CD4-positive, alpha-beta memory T cell (primary cell): ENCODE measurements at places on chromosomes 4 and X.

DNA sequence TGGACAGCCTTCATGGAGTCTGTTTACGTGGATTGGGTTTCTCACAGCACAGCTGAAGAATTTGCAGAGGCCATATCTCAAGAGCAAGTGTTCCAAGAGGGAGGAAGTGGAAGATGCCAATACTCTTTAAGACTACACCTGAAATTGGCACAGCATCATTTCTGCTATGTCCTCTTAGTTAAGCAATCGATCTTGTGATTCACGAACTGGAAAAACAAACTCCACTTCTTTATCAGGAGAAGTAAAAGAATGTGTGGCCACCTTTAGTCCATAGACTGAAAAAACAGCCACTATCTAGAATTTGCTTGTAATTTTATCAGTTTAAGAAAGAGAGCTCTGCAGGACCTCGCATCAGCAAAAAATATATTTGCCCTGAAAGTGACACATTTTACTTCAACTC lies 473.1 kb upstream of the ATOH1 start:
- no peak for DNase-seq

DNA sequence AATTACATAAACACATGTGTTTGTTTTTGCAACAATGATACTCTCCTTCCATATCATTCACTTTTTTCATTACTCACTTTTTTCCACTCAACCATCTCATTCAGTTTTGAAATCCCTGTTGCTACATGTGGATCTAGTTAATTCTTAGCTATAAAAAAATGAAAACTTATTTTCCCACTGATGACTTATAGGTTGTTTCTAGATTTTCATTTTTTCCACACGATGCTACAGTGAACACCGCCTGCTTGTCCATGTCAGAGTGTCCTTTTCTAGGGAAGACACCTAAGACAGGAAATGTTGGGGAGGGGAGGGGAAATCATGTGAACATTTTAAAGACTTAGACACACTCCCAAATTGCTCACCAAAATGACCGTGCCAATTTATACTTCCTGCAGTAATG lies 70.2 kb downstream of the SUPT20HL2 start:
- DNase-seq = no peak

DNA sequence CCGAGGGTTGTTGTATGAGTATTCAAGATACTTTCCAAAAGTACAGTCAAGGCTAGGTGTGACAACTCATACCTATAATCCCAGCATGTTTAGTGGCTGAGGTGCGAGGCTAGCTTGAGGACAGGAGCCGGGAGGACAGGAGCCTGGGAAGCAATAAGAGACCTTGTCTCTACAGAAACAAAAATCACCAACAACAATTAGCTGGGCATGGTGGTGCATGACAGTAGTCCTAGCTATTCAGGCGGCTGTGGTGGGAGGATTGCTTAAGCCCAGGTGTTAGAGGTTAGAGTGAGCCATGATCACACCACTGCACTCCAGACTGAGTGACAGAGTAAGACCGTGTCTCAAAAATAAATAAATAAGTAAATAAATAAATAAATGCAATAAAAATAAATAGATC lies 91.6 kb downstream of the TLL1 start:
- DNase-seq = no peak

DNA sequence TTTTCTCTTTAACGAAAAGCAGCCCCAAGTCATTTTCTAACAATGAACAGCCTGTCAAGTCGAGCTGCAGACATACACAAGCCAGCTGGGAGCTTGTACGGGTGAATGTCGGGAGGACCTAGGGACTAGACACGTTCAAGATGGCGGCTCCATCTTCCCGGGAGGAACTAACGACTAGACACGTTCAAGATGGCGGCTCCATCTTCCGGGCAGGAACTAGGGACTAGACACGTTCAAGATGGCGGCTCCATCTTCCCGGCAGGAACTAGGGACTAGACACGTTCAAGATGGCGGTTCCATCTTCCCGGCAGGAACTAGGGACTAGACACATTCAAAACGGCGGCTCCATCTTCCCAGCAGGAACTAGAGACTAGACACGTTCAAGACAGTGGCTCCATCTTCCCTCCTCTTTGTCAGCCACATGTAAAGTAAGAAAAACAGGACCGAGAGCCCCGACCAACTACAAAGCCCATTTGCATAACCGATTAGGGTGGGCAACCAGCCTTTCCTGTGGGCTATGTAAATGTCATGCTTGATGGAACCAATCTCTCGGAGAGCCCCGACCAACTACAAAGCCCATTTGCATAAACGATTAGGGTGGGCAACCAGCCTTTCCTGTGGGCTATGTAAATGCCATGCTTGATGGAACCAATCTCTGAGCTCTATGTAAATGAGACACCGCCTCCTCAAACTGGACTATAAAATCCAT lies 175.5 kb downstream of the DHRSX start:
- DNase-seq = peak; percentile 52

GRCh38 chr4:15043922-15044321 lies 41.6 kb downstream of the CPEB2 start:
- no peak for DNase-seq

DNA sequence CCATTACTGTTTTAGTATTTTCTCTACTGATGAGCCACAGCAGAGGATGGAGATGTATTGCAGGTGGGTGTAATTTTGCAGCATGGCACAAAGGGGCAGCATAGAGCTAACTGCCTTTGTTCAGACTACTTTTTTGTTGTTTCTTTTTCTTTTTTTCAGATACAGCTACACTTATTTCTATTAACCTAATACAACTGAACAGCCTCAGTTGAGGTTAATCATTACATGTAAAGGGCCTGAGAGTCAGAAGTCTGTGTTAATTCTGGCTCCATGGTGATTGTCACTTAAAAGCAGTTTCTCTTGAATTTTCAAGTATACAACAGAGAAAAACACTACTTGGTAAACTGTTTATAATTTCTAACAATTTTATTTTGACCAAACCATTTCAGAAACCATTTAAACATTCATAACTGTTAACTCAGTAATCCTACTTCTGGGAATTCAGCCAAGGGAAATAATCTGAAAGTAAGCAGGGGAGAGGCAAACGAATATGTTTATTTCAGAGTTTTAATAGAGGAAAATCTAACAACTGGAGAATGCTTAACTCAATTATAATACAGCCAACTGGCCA lies 13.9 kb upstream of the PPEF2 start:
- DNase-seq = peak; percentile 24
